ENCODE measurements at places on chromosomes 2 and 18. TPM values are rescaled to one million over a fixed set of nuclear protein-coding genes. Genes with fewer than 3 reads are reported as not detected.
A peak's percentile ranks its signal among the peaks of the same experiment; 100 is the strongest.

ACTG2 gene
- 11.5 TPM for total RNA-seq

MC4R gene
- total RNA-seq: not detected

RNF152 gene
- 22.8 TPM for total RNA-seq

DNA sequence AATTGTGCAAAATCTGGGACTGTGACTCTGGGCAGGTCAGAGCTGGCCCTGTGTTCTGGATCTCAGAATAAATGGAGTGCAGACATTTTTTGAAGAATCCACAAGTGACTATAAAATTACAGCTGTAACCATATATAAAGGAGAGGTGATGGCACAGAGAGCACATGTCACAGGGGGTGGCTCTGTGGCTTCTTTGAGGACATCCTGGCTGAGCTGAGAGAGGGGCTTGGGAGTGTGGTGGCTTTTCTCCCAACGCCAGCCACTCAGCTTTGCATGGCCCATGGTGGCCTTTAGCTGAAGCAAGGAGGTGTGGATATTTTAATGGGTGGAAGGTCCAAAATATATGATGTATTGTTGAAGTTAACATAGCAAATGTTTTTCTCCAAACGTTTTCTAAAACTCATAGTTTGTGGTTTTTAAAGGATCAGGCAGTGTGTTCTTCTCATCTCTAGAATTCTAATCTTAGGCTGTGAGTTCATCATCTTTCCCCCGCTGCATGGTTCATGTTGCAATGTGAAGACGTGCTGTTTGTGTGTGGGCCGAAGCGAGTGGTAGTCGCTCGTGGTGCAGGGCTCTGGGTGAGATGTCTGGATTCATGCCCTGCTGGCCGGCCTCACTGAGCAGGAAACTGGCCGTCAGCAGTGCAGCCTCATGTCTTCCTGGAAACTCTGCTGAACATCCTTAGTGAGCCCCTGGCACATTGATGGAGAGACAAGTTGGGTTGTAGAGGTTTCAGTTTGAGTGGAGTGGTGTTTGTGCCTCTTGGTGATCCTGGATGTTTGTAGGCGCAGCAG lies 109.9 kb downstream of the ZNF236 start:
- H3K4me1 ChIP-seq: no peaks in the 10 kb centered on the region
- DNase-seq: no peak
- no peak overlapping the region for H3K4me3 ChIP-seq
- H3K27me3 ChIP-seq: no peaks in the 10 kb centered on the region
- no peak overlapping the region for H3K27ac ChIP-seq

DNA sequence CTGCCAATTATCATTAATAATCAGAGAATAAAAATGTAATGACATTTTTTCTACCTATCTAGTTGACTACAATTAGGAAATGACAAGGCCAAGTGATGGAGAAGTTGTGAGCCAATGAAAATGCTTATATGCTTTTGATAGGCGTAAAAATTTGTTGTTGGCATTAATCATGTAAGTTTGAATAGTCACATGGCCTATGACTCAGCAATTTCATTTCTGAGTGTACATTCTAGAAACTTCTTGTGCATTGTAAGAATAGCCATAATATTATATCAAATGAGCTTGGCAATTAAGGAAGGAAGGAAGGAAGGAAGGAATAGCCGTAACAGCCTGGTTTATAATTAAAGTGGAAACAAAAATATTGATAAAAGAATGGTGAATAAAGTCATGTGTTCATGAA lies 179.9 kb downstream of the PTH2R start:
- no peak overlapping the region for H3K4me3 ChIP-seq
- no peaks in the 10 kb centered on the region for H3K36me3 ChIP-seq
- no peak overlapping the region for H3K27ac ChIP-seq
- H3K4me1 ChIP-seq: no peaks in the 10 kb centered on the region
- no peaks in the 10 kb centered on the region for H3K27me3 ChIP-seq

DNA sequence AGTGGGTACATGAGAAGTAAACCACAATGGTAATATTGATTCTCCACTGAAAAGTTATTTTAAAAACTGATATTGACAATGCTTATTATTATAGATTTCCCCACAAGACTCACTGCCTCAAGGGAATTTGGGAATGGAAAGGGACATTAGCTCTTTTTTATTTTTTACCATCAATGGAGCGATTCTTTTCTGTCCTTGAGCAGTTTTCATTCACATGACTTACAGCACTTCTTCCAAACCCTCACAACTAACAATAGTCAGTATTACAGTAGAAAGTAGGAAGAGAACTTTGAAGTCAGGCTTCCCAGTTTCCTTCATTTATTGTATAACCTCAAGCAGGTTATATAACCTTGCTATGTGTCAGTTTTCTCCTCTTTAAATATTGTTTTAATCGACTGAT lies 4.3 kb upstream of the UNC80 start:
- no peaks in the 10 kb centered on the region for H3K36me3 ChIP-seq
- no peaks in the 10 kb centered on the region for H3K27me3 ChIP-seq
- no peaks in the 10 kb centered on the region for H3K4me1 ChIP-seq
- DNase-seq: no peak
- H3K27ac ChIP-seq: no peak overlapping the region

- H3K4me1 ChIP-seq: no peaks in the 10 kb centered on the region
- H3K36me3 ChIP-seq: no peaks in the 10 kb centered on the region
- H3K4me3 ChIP-seq: no peak overlapping the region
- no peak overlapping the region for H3K27ac ChIP-seq
Measured at GRCh38 chr2:37838541-37839167, 86.4 kb upstream of the RMDN2 start.

DNA sequence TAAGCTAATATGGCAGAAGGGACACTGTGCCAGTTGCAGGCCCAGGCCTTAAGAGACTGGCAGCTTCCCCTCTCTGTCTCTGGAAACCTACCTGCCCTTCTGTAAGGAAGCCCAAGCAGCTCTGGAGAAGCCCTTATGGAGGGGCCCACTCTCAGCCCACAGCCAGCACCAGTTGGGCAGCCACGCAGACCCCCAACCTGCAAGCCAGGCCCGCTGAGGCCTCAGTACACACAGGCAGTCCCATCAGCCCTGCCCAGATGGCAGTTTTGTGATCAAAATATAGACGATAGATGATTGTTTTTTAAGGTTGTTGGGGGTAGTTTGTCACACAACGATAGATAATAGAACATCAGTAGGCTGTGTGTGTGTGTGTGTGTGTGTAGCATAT lies 36.8 kb upstream of the ALPP start:
- H3K27ac ChIP-seq: no peak overlapping the region
- no peak for DNase-seq
- no peaks in the 10 kb centered on the region for H3K27me3 ChIP-seq
- no peaks in the 10 kb centered on the region for H3K36me3 ChIP-seq
- H3K4me3 ChIP-seq: no peak overlapping the region
- no peaks in the 10 kb centered on the region for H3K4me1 ChIP-seq

DNA sequence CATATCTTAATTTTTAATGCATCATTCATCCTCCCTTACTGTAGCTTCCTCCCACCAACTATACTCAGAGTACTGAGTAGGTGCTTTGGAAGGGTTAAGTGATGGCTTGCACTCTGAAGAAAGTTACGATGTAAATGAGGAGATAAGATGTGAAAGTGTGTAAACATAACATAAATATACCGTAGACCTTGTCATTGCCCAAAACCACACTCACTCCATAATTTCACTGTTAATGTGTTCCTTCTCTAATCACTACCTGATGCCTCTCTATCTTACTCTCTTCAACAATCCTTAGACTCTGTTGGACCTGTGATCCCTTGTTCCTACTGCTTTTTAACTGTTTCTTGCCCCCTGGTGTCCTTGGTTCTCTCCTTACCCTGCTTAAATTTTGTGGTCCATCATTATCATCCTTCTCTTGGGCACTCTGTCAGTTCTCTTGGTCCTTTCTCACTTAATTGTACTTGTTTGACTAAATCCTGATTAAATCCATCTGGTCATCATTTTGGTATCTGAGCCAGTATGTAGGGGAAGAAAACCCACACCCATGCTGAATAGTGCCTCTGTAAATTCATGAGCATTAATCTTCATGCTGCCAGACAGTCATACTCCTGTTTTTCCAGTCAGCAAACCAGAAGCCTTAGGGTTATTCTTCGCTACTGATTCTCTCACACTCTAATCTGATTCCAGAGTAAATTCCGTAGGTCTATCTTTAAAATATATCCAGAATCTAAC lies 45.0 kb downstream of the PMS1 start:
- no peaks in the 10 kb centered on the region for H3K27me3 ChIP-seq
- no peak overlapping the region for H3K4me3 ChIP-seq
- no peaks in the 10 kb centered on the region for H3K4me1 ChIP-seq
- no peak for DNase-seq
- H3K27ac ChIP-seq: no peak overlapping the region
- no peaks in the 10 kb centered on the region for H3K36me3 ChIP-seq

GRCh38 chr18:70464343-70465114 lies 175.7 kb downstream of the SOCS6 start:
- no peaks in the 10 kb centered on the region for H3K27me3 ChIP-seq
- no peaks in the 10 kb centered on the region for H3K4me1 ChIP-seq
- H3K4me3 ChIP-seq: peak overlapping the region; percentile 34
- no peaks in the 10 kb centered on the region for H3K36me3 ChIP-seq
- H3K27ac ChIP-seq: no peak overlapping the region
- peak; percentile 86 for DNase-seq

DNA sequence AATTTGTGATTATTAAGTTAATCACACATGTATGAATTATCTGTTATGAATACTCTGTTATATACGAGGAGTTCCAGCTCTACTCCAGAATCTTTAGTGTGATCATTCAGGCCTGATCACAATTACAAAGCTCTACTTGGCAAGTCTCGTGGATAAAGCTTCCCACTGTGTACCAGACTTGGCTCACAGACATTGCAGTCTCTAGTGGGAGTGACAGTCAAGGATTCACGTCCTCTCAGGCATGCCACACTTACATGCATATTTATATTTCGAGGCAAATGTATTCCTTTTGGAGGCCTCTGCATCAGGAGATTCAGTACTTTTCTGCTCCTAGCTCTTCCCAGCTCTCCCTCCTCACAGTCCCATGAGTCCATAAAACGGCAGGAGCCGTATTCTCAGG lies 403.4 kb upstream of the CDH7 start:
- H3K4me3 ChIP-seq: no peak overlapping the region
- H3K36me3 ChIP-seq: no peaks in the 10 kb centered on the region

GRCh38 chr2:195674491-195675221 lies 17.6 kb downstream of the SLC39A10 start:
- no peak for DNase-seq
- H3K4me3 ChIP-seq: no peak overlapping the region
- H3K4me1 ChIP-seq: no peaks in the 10 kb centered on the region
- no peaks in the 10 kb centered on the region for H3K36me3 ChIP-seq

- H3K36me3 ChIP-seq: no peaks in the 10 kb centered on the region
- H3K27me3 ChIP-seq: no peaks in the 10 kb centered on the region
- H3K27ac ChIP-seq: no peak overlapping the region
- no peak for DNase-seq
- H3K4me1 ChIP-seq: no peaks in the 10 kb centered on the region
Measured at GRCh38 chr2:41830600-41830999, 217.2 kb upstream of the PKDCC start.

DNA sequence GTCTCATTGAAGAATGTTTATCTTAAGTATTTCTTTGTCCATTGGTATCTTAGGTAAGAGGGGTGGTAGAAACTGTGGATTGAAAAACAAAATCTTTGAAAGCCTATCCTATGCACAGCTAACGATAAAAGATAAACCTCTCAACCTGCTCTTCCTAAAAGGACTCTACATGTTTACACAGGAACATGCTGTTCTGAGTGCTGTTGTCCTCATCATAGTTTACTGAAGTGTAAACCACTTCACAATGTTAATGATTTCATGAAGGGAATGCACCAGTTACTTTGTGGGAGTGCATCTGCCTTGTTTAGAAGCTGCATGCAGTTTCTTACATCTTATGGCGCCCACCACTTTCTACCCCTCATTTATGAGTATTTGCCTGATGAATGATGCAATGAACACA lies 1.2 kb downstream of the ACMSD start:
- no peaks in the 10 kb centered on the region for H3K27me3 ChIP-seq
- no peak for DNase-seq
- H3K27ac ChIP-seq: no peak overlapping the region
- H3K4me3 ChIP-seq: no peak overlapping the region

GRCh38 chr2:188684795-188685194 lies 289.4 kb upstream of the COL3A1 start:
- DNase-seq: no peak
- H3K27me3 ChIP-seq: no peaks in the 10 kb centered on the region
- H3K27ac ChIP-seq: no peak overlapping the region
- no peak overlapping the region for H3K4me3 ChIP-seq
- H3K4me1 ChIP-seq: no peaks in the 10 kb centered on the region

DNA sequence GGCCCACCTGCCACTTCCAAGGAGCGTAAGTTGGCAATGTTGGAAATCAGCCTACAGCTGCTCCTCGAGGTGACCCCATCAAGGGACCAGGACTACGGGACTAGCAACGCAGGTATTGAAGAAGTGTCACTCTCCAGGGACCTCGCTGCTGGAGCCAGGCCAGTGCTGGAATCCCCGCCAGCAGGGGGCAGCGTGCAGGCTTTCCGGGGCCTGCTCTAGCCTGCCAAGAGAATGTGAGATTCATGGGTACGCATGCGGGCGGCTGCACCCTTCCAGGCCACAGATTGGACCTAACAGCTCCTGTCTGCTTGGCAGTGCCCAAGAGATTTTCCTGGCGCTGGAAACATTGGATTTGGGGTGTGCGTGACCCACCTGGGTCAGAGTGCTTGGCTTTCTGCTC lies 182.8 kb upstream of the RAB12 start:
- no peak for DNase-seq
- no peaks in the 10 kb centered on the region for H3K4me1 ChIP-seq
- no peaks in the 10 kb centered on the region for H3K36me3 ChIP-seq
- H3K27me3 ChIP-seq: no peaks in the 10 kb centered on the region
- H3K27ac ChIP-seq: no peak overlapping the region
- no peak overlapping the region for H3K4me3 ChIP-seq

DNA sequence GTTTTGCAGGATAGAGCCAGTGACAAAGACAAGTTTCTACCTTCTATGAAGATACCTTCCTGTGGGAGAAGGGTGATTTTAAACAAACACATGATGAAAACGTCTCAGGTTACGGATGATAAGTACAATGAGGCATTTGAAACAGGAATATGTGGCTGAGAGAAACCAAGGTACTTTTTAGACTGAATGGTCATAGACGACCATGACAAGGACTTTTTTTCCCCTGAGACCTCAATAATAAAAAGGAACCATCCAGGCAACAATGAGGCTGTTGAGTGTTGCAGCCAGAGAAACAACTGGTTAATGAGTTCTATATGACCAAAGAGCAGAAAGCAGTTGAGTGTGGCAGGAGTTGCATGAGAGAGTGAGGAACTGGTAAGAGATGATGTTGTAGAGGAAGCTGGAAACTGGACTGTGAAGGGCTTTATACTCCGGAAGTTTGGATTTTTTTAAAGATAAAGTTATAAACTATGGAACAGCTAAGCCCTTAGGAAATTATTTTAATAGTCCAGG lies 306.1 kb upstream of the CYRIA start:
- H3K4me1 ChIP-seq: no peaks in the 10 kb centered on the region
- no peaks in the 10 kb centered on the region for H3K36me3 ChIP-seq
- DNase-seq: no peak
- H3K27me3 ChIP-seq: no peaks in the 10 kb centered on the region
- H3K27ac ChIP-seq: no peak overlapping the region

Data from adrenal gland (tissue), 19 donors.